Thyroid gland (tissue), 4 donors: ENCODE measurements at places on chromosomes 2 and 18. TPM values are rescaled to one million over a fixed set of nuclear protein-coding genes. Genes with fewer than 3 reads are reported as not detected.

- no peak for DNase-seq
These were observed 438.0 kb upstream of the NXPH2 start for GRCh38 chr2:139218181-139218580.

- DNase-seq = no peak
These were observed 72.1 kb upstream of the NOSTRIN start for GRCh38 chr2:168730344-168730743.

- no peak for DNase-seq
These were observed 3.7 kb downstream of the MBOAT2 start for GRCh38 chr2:8999797-9000196.

Gene NGEF
- not detected for total RNA-seq

DNA sequence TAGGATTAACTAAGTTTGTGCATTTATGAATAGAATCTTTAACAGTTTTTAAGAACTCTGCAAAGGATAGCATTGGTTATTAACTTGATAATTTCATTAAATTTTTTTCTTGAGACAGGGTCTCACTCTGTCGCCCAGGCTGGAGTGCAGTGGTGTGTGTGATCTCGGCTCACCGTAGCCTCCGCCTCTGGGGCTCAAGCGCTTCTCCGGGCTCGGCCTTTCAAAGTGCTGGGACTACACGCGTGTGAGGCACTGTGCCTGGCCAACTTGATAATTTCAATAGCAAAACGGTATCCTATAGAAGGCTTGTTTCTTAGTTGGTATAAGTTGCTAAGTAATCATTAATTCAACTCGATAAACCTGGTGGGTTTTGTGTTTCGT is 38.0 kb downstream of the ADNP2 start:
- peak; percentile 25 for DNase-seq

GRCh38 chr2:4791488-4791887 is 900.7 kb upstream of the SOX11 start:
- no peak for DNase-seq

Gene TMEM87B
- 30.6 TPM for total RNA-seq

GRCh38 chr2:234348081-234348480 is 148.8 kb downstream of the ARL4C start:
- peak; percentile 5 for DNase-seq

Gene EPHA4
- 38.9 TPM for total RNA-seq

DNA sequence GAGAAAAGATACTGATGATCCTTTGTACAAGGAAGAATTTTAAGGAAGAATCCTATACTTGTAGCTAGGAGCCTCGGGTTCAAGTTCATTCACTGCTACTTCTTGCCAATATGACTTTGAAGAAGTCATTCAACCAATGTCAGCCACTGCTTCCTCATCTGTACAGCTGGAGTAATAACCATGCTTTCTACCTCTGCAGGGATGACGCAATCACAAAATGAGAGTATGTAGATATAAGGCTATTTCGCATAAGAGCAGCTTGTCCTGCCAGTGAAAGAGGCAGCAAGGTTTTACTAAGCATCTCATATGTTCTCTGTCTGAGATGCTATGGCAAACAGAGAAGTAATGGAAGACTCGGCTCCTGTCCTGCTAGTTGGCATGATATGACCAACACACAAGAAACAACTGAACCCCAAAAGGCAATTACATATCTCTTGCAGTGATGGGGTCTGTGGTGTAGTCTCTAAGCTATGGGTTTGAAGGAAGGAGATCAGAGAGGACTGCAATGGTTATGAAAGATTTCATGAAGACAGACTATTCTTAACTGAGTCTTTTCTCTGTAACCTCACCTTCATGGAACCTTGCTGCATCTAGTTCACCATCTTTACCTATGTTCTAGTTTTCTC is 9.2 kb downstream of the AAK1 start:
- no peak for DNase-seq

GRCh38 chr2:9280224-9280623 is 73.6 kb downstream of the ASAP2 start:
- no peak for DNase-seq

DNA sequence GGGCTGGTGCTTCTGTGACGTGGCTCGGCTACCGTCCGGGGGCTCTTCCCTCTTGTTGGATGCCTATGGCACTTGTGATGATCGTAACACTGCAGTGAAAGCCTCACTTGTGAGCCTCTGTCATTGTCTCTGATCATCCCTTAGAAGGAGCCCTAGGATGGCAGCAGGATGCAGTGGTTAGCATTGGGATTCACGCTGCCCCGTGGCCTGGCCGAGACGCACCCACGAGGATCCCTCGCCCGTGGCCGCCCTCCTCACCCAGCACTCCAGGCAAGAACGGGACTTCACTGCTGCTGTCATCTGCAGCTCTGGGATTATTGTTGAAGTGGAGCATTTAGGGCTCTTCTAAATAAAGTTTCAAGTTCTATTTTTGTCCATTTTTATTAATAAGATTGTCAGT is 46.8 kb upstream of the CTDP1 start:
- DNase-seq = no peak

DNA sequence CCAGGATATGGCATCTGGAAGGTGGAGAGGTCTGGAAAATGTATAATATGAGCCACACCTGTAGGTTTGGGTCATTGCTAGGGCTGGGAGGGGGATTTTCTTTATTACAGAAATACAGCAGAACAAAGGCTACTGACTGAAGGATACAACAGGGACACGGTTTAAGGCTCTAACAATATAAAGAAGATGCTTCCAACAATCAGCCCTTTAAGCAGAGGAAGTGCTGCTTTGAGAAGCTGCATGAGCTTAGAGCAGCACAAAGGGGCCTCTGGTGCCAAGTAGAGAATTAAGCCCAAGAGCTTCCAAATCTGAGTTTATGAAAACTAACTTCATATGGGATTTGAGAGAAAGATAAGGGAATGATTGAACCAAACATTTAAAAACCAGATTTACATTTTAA is 174.5 kb upstream of the RMP24 start:
- DNase-seq = no peak

Gene FOXI3
- not detected for total RNA-seq

DNA sequence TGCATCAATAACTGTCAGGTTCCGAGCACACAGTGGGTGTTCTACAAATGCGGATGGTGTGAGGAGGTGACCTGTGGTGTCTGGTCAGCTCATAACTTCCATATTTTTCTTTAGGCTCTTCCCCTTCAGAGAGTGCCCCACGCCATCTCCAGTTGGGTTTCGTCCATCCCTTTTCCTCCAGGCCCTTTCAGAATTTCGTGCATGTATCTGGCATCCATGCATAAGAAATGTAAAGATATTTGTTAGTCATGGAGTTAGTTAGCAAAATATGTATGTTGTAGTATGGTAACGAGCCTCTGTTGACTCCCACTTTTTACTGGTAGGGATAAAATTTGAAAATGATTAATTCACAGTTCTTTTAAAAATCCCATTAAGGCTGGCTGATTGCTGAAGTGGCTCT is 67.2 kb downstream of the SNTG2 start:
- no peak for DNase-seq

DNA sequence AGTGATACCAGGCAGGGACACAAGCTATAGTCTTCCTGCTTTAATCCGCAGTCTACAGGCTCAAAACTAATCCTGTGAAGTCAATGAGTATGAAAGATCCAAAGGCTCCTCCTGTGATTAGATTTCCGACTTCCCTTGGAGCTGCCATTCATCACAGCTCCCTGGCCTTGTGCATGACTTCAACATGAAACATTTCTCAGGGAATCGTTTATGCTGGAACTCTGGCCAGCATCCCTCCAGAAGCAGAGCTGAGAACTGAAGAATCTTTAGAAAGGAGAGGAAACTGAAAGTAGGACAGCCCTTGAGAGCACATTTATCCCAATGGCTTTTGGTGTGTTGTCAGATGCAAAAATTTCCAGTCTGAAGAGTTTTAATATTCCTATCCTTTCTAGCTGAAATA is 84.3 kb upstream of the SESTD1 start:
- no peak for DNase-seq

GRCh38 chr2:42360493-42360889 is 526 bp downstream of the COX7A2L start:
- DNase-seq = no peak

- no peak for DNase-seq
These were observed 80.4 kb downstream of the MTA3 start for GRCh38 chr2:42648796-42649195.

Gene SKOR2
- not detected for total RNA-seq

Gene SUMO1
- total RNA-seq = 93.4 TPM

GRCh38 chr18:40631319-40631718 is 1323.7 kb upstream of the PIK3C3 start:
- DNase-seq = no peak

Gene SLC8A1
- total RNA-seq = 5.1 TPM

DNA sequence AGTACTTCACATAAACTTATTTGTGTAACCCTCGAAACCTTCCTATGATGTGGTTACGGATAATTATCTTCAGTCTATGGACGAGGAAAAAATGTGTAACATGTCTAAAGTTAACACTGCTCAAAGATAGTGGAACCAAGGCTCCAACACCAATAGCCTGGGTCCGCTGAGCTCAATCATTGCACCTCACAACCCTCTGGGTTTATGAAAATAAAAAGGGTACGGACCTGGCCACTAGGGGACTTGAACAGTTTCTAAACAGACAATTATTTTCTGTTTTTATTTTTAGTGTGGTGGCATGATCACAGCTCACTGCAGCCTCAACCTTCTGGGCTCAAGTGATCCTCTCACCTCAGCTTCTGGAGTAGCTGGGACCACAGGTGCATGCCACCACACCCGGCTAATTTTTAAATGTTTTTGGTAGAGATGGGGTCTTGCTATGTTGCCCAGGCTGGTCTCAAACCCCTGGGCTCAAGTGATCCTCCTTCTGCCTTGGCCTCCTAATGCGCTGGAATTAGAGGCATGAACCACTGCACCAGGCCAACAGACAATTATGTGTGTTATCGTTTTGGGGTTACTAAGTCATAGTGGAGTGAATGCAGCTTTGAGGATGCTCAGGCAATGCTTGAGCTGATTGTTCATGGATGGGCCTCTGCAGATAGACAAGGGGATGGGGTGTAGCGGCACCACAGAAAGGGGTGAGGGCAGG is 10.1 kb downstream of the CASP8 start:
- no peak for DNase-seq

GRCh38 chr2:217691516-217691915 is 311.3 kb downstream of the TNS1 start:
- DNase-seq = no peak

GRCh38 chr2:170235860-170236679 is 58.1 kb downstream of the MYO3B start:
- DNase-seq = no peak

GRCh38 chr18:60898111-60898510 is 435.1 kb upstream of the CDH20 start:
- no peak for DNase-seq

Gene KCNK3
- total RNA-seq = 5.6 TPM

DNA sequence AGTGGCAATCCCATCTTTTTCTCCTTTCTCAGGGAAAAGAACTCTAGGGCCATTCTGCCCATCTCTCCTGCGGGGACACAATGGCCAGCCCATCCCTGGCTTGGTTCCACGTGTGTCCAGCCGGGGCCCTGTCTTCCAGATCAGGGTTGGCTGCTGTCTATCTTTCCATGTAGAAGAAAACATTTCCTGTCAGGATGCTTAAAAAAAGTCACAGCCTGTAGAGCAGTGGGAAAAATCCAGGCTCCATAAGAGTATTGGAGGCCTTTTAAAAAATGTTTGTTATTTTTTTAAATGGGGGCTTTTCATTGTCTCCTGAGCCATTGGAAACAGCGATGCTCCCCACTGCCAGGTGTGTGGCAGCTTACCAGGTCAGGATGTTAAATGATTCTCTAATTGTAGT is 105.6 kb downstream of the TGFA start:
- DNase-seq = no peak

Gene RAPGEF4
- total RNA-seq = 19.6 TPM

DNA sequence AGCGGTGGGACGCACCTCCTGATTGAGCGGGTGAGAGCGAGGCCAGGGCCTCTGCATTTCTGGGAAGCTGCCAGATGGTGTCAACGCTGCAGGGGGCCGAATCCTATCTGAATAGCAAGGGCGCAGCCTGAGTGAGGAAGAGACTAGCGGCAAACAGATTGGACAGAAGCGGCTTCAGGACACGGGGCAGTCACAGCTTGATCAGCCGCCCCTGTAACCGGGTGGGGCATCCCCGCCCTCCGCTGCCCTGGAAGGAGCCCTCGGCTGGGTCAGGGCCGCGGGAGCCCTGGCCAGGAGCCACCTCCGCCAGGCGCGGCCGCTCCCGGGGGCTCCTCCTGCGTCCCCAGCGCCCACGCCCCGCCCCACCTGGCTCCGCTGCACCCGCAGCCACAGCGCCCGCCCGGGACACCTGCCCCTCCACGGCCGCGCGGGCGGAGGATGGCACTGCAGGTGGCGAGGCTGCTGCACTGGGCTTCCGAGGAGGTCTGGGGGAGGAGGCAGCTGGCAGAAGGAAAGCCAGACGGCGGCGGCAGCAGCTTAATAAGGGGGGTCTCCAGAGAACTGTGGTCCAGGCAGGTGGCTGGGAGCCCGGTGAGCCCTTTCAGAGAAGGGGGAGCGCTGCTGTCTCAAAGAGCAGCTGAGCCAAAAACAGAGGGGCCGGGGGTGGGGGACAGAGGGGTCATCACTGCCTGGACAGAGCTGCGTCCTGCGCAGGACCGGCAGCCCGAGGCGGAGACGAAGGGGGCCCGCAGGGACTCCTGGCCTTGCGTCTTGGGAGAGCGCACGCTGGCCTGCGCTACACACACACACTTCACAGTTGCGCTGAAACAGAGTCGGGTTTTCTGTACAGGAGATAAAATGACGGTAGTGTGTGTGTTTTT is 18.8 kb upstream of the SOX11 start:
- DNase-seq = no peak

GRCh38 chr2:44548221-44549098 is 186.7 kb downstream of the CAMKMT start:
- no peak for DNase-seq

- DNase-seq = no peak
These were observed 43.5 kb downstream of the CWC22 start for GRCh38 chr2:179963626-179964025.

GRCh38 chr2:224556381-224556780 is 28.8 kb downstream of the CUL3 start:
- no peak for DNase-seq

DNA sequence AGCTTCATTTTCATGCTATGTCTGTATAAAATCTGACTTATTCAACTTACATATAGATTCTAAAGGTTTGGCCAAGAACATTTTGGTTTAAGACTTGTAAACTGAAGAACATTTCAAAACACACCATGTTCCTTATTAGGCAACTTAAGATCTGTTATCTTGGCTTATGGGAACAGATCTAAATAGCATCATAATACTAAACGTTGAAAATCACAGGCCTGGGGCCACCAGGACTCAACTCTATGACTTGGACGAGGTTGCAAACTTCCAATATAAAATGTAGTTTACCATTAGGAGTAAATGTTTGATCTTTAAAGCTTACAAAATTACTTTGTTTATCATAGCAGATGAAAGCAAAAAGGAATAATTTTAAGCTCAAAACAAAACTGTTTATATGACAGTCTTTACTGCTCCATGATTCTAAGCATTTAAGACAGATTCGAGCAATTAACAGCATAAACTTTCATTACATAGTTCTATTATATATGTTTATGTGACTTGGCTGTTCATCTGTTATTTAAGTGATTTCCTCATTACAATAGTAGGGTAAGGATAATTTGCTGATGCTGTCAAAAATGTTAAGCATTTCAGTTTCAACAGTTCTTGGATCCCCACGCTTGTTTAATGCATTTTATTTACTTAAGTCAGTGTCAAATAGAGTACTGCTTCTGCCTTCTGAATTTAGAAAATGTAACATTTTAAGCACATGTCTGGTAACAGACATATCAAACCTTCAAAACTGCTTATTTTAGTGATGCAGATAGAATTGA is 8.3 kb downstream of the TCF4 start:
- no peak for DNase-seq

GRCh38 chr18:8516371-8517250 is 92.6 kb upstream of the RAB12 start:
- DNase-seq = no peak
